D721Med (cell line): ENCODE measurements at places on chromosomes 3 and 15.

DNA sequence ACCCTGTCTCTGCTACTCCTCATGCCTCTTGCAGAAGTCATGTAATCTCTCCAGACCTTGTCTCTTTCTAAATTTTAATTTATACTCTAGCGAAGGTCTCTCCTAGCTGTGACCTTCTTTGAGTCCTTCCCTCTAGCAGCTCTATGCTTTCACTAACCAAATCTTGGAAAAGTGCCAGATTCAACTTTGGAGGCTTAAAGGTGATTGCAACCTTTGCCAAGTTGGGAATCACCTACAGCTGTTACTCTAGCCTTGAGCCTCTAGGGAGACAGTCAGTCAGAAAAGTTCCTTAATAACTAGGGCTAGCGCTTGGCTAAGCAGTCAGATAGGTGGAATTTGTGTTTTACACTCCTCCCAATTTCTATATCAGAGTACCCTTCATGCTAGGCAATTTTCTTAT, 46.1 kb upstream of the ABI3BP start:
- DNase-seq: no peak

DNA sequence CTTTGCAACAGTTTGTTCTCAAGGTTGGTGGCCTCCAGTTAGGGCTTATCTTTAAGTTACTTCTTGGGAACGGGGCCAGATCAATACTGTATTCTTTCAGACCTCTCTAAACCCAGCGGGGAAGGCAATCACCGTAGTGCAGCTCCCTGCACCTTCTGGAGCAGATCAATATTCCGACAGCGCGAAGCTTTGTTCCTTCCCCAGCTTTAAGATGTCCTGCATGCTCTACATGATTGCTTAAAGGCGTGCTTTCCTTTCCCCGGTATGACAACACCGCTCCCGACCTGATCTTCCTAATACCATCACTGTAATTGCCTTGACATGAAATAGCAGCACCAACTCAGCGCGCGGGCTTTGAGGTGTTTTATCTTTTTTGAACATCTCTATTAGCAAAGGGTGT, 755.2 kb downstream of the NR2F2 start:
- no peak for DNase-seq

- DNase-seq: no peak
Observed at GRCh38 chr3:119812491-119813058, 30.7 kb downstream of the NR1I2 start.

DNA sequence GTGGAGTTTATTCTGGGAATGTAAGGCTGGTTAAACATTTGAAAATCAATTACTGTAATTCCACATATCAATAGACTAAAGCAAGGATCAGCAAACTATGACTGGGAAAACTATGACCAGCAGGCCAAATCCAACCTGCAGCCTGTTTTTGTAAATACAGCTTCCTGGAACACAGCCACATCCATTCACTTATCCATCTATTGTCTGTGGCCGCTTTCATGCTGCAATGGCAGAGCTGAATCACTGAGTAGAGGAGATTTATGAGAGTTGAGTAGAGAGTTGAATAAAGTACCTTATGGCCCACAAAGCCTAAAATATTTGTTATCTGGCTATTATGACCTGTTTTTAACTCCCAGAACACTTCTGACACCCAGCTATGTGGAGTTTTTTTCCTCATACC, 12.2 kb downstream of the MYLK start:
- no peak for DNase-seq

DNA sequence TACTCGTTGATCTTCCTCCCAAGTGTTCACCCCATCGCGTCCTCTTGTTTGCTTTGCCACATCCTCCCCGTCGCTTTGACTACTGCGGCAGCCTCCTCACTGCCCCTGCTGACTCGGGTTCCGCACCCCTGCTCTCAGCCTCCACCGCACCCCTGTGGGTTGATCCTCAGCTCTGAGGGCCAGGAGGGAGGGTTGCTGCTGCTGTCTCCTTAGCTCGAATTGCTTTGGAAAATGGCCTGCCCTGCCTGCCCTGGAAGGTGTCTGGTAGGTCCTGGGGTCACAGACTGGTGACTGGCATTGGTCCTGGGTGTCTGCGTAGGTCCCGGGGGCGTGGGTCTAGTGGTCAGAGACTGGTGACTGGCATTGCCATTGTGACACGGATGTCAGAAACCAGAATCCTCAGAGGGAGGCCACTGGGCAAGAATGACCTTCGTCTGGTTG, 9.4 kb downstream of the MUC4 start:
- no peak for DNase-seq

GRCh38 chr3:98095882-98096281, 8.9 kb downstream of the OR5AC2 start:
- no peak for DNase-seq

- DNase-seq: no peak
Observed at GRCh38 chr3:153372326-153372725, 210.3 kb downstream of the RAP2B start.

GRCh38 chr15:27701956-27702355, 397.2 kb downstream of the OCA2 start:
- DNase-seq: no peak

GRCh38 chr3:74613060-74613459, 1.4 kb downstream of the CNTN3 start:
- DNase-seq: no peak

GRCh38 chr15:71114066-71114680, 1.1 kb upstream of the THSD4 start:
- DNase-seq: no peak

DNA sequence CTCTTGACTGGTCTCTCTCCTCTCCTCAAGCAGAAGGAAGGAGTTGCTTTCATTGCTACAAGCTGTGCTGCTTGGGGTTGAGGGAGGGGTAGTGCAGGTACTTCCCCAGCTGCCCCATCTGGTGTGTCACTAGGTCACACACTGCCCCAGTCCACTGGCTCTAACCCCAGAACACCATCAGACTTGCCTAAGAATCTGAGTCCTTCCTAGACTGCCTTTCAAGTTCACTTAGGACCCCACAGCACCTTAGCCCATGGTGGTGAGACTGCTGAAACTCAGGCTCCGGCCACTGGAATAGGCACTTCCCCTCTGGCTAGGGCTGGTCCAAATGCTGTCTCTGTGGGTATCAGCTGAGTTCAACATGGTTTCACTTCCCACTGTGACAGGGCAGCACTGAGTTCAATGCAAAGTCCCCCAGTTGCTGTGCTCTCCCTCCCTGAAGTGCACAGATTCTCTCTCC, 279.7 kb upstream of the GOLGA6L4 start:
- DNase-seq: no peak

- no peak for DNase-seq
Observed at GRCh38 chr15:101009176-101009575, 90.0 kb downstream of the LRRK1 start.
